ENCODE measurements at places on chromosomes 5 and 9.

- peak; percentile 37 for DNase-seq
These were observed 59.2 kb downstream of the OTULIN start for GRCh38 chr5:14723701-14724132.

GRCh38 chr9:108643731-108644510 lies 211.9 kb downstream of the ACTL7B start:
- DNase-seq = no peak

GRCh38 chr5:891117-891836 lies 1.3 kb downstream of the BRD9 start:
- no peak for DNase-seq

DNA sequence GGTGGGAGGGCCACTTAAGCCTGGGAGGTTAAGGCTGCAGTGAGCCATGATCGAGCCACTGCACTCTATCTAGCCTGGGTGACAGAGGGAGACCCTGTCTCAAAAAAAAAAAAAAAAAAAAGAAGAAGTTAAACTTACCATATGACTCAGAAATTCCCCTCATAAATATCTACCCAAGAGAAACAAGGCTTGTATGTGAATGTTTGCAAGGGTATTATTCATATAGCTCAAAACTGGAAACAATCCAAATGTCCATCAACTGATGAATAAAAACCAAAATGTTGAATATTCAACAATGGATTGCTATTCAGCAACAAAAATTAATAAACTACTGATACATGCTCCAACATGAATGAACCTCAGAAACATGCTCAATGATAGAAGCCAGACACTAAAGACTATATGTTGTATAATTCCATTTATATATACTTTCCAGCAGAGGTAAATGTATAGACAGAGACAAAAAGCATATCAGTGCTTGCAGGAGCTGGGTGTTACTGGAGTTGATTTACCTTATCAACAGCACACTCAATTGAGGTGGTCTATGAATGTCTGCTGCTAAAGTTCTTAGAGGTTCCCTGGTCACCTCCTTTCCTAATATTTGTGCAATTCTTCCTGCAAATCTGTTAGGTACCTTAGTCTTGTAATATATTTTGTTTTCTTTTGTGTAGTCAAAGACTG lies 5.3 kb upstream of the SREK1 start:
- no peak for DNase-seq
